Fibroblast of skin of abdomen (primary cell): ENCODE measurements at places on chromosomes 2 and 18.

DNA sequence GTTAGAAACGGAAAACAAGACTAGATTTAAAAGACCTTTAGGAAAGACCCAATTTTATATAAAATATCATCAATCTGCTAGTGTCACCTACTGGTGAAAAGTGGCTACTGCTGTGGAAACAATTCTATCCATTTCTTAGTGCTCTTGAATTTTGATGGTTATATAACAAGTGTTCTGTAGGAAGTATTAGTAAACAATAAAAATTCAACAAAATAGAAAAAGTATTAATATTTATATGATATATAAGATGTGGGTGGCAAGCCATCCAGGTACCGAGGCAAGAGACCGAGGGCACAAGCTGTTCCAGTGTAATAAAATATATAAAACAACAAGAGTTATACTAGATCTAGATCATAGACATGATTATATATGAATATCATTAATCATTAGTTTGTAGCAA is 6.2 kb upstream of the TMEM87B start:
- peak; percentile 47 for DNase-seq

GRCh38 chr2:85423525-85423924 is 5.0 kb downstream of the SH2D6 start:
- DNase-seq, result no peak

- DNase-seq, result no peak
Measured at GRCh38 chr18:46253498-46253897, 149.3 kb downstream of the HAUS1 start.

- DNase-seq, result peak; percentile 22
Measured at GRCh38 chr2:180876506-180876905, 103.9 kb upstream of the UBE2E3 start.

- peak; percentile 80 for DNase-seq
Measured at GRCh38 chr2:236078297-236079255, 89.6 kb downstream of the GBX2 start.

GRCh38 chr18:64037812-64038414 is 68.0 kb downstream of the SERPINB8 start:
- peak; percentile 16 for DNase-seq

GRCh38 chr18:70374154-70374553 is 85.3 kb downstream of the SOCS6 start:
- DNase-seq, result peak; percentile 43

DNA sequence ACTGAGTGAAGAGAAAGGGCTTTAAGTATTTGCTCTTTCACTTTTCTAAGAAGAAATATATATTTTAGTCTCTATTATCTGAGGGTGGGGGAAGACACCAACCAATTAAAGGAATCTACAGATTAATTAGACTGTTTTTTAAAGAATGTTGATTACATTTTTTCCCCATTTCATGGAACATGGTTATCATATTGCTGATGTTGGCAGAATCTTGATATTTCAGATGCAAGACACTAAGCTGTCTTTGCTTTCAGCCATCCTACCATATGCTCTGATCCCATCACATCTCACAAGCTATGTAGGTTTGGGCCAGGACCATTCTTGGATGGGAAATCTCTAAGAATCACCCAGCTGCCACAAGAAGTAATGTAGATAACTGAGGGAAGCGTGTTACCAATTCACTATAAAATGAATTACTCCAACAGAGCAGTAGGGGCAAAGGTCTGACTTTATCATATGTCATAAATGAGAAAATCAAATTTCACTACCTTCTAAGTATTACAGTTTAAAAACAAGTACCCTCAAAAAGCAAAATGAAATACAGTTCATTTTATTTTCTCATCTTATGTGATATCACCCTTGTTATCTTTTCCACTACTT is 6.7 kb upstream of the TBR1 start:
- DNase-seq, result no peak

DNA sequence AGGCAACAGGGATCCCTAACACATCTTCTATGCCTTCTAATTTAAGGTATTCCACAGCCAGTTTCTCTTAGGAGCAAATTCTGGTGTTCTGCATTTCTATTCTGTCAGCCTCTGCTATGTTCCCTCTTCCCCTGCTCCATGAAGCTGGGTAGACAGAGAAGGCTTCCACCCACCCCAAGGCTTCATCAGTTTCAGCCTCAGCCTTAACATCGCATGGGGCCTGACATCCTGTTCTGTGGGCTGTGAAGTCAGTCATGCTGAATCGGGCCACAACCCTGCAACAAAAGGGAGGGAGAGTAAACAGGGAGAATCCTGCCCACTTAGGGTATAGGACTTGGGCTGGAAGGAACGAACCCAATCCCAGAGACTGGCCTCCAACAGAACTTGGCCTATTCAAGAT is 70.6 kb upstream of the PPM1B start:
- no peak for DNase-seq

GRCh38 chr18:79866889-79867574 is 69.3 kb downstream of the KCNG2 start:
- DNase-seq, result no peak

DNA sequence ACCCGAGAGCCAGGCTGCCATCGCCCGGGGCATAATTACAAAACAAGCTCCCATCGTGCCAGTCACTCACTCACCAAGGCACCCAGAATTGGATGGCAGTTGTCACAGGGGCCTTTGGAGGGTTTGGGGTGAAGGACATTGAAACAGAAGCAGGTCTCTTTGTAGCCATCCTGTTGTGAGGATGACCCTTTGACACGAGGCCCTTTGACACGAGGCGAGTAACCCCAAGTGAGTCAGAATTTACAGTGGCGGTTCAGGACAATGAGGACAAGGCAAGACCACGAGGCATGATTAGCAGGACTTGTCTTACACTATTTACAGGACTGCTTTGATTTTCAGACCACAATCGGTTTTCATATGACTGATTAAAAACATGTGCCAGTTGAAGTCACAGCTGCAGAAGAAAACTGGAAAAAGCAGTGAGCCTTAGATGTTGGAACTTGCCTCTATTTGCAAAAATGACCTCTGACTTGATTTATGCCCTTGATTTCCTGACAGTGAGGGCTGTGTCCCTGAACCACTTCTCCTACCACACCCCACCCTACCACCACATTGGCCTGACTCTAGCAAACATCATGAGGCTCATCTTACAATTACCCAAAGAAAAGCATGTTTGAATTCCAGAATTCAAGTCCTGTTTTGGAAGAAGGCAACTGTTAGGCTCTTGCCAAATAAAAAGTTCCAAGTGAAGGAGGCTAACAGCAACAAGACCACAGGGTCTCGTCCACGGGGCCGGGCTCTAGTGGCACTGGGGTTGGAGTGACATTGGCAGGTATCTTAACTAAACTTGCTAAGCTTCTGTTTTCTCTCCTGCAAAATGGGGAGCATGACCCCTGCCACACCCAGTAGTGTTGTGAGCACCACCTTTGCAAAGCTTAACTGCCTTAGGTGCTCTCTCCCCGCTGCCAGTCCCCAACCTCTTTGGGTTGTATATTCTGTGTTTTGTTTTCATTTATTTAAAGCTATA is 64.4 kb upstream of the FOSL2 start:
- peak; percentile 85 for DNase-seq
